ENCODE measurements at places on chromosomes 5 and 9.

DNA sequence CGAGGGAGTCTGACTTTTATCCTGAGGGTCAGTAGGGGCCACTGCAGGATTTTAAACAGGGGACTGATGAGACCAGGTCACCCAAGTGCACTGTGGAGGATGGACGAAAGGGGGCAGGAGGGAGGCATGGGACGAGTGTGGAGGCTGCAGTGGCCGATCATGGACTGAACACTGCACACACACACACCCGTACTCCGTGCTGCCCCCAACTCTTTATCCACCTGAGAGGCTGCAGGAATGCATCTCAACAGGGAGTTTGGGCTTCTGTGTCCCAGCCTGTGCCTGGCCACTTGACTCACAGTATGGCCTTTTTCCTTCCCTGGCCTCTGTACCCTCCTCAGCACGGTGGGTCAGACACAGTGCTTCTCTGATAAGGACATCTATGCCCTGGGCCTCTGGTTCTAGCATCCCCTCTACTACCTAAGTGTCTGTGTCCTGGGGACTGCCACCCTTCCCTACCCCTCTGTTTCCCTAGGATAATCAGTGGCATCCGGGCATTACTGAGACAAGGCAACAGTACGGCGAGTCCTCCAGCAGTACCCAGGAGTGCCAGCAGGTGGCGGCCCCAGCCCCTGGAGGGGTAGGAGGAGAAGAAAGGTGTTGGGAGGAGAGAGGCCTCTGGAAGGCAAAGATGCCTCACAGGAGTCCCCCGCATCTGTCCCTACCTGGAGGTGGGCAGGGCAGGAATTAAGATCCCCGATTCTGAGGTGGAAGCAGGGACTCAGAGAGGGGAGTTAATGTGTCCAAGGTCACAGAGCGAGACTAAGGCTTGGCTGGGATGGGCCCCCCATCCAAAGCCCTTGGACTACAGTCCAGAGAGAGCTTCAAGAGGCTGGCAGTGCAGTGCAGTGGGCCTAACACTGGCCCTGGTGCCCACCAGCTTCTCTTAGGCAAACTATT, 5.1 kb upstream of the CDX1 start:
- peak; percentile 85 for DNase-seq

GRCh38 chr5:40733879-40734563, 21.7 kb downstream of the TTC33 start:
- DNase-seq: no peak

DNA sequence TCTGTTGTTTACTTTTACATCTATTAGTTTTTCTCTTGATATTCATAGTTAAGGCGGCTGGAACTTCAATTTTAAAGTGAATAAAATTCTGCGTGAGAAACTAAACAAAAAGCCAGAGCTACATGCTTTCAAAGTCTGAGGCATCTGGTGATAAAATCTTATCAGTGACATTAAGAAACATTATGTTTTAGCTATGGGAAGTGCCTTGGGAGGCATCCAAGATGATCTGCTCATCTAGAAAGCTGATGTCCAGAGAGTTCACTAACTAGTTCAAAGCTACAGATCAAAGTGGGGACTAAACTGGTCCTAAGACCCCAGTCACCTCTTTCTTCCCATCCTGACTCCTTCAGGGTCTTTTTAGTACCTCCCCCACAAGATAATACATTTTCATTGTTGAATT, 37.2 kb downstream of the MRPS27 start:
- DNase-seq: no peak

GRCh38 chr9:99274495-99274894, 52.4 kb downstream of the SEC61B start:
- no peak for DNase-seq

DNA sequence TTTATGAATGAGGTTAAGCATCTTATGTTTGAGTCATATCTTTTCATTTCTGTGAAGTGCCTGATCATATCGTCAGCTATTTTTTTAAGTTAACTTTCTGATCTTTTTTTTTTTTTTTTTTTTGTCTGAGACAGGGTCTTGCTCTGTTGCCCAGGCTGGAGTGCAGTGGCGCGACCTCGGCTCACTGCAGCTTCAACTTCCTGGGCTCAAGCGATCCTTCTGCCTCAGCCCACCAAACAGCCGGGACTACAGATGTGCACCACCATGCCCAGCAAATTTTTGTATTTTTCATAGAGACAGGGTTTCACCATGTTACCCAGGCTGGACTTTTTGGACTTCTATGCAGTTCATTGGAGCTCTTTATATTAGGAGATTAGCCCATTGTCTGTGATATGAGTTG, 140.7 kb downstream of the PRKACG start:
- DNase-seq: no peak

GRCh38 chr9:74172874-74173273, 324.3 kb upstream of the RORB start:
- no peak for DNase-seq

DNA sequence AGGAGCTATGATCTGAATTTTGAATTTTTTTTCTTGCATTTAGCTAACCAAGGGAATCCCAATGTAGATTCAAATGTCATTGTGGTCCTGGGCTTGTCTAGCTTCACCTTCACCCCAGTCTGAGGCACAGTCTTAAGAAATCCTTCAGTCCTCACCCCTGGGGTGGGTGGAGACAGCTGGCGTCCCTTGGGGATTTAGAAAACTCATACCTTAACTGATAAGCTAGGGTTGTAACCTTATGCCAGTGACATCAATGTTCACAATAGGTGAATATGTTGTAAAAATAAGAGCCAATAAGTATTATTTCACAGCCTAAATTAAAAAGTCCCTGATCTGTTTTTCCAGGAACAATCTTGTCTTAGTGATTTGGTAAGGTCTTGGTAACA, 4.6 kb downstream of the ISOC1 start:
- no peak for DNase-seq

GRCh38 chr9:112836394-112836793, 54.3 kb downstream of the SLC46A2 start:
- no peak for DNase-seq

DNA sequence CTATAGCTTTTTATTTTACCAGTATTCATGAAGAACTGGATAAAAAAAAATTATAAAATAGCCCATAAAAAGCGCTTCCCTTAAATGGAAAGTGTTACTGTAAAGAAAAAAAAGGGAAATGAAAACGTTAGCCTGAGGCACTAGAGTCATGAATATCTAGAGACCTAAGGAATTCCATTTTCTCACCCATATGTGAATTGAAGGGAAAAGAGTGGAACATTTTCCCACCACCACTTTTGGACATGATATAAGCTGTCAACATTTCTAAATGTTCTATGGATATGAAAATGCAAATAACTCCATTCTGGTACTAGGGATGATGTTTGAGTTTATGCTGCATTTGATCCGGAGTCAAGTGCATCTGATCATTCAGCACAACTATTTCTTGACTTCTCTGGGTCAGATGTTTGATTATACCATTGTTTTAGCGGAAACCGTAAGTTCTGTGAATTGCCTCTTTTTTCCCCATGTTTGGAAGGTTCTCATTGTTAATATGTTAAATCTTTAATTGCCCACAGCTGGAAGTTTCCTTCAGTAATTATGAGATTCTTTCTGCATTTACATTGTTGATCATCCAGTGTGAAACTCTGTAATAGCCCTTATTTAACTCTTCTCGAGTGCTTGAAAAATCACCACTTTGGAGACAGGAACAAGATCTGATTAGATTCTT, 467.4 kb upstream of the SEMA6A start:
- no peak for DNase-seq

DNA sequence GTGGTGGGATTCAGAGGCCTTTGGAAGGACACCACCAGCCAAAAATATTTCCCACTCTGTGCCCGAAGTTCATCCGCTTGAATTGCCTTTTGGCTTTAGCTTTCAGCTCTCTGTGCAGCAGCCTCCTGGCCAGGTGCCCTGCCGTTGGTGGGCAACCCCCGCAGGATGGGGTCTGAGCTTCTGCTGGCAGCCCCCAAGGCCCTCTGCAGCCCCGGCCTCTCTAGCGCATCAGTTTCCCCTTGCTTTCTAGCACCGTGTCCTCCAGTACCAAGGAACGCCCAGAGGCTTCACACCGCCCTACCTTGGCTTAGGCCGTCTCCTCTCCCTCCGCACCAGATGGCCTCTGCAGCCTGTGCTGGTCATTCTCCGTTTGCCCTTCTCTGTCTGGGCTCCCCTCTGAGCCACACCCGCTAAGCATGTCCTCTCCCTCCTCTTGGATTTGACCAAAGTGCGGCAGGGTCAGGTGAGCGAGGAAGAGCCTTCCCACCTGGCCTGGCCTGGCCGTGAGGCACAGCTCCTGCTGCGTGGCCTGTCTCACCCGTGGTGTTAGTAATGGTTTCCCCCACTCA, 4.2 kb upstream of the TSC1 start:
- DNase-seq: no peak

GRCh38 chr5:107294211-107294550, 376.6 kb downstream of the EFNA5 start:
- DNase-seq: no peak

DNA sequence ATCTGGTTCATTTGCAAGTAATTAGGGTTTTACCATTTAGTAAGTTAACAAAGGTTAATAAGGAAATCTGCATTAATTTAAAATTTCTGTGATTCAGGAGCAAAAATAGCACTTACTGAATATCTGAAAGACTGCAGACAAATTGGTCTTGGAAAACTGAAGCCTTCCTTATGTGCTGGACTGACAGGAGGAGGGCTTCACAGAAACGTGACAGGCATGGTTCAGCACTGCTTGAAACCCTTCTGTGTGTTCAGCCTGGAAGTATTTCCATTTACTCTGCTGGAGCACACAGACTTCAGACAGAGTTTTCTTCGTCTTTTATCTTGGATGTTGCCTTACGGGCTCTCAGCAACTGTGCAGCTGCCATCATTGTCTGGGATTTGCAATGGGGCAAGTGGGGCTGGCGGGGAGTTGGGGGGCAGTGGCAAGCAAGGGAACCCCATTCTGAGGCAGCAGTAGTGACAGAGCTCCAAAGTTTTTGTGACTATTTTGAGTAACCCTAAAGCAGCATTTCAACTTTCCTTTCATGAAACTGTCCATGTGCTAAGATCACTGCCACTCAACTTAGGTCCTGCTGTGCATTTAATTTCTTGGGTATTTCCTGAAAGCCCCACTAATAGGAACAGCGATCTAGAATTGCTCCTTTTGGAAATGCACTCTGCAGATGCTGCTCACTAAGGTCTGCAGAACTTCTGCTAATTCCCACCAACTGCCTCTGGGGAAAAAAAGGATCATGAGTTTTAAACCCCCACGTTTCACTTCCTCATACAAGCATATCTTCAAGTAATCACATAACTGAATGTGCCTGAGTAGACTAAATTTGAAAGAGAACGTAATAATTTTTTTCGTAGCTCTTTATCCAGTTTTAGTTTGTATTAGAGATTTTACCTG, 56.6 kb downstream of the KCNN2 start:
- no peak for DNase-seq

DNA sequence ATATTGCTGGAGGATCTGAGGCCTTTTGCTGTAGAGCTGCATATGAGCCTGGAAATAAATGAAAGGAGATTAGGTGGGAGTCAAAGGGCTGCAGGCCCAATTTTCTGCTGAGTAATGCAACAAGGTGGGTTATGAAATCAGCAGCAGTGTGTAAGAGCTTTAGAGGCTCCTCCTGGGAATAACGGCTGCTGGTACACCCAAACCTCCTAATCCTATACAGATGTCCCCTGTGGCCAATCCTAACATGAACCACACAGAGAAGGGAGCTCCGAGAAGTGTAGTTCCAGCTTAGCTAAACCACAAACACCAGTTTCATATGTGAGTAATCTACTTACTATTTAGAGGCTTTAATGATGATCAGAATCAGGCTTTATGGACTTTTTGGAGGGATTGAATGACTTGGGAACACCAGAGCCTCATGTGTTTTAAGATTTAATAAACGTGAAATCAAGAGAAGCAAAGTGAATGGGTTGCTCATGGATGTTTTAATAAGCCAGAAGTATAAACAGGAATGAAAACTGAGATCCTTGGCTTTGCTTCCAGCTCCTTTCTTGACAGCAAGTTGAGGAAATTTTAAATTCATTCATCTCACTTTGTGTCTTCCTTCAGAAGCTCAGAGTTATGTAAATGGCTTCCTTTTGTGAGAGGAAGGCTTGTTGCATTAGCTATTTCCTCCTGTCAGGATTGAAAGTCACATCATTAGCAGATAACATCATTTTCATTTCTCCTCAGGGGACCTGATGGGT, 437.5 kb downstream of the TMEM232 start:
- no peak for DNase-seq

All from liver (tissue), 10 donors.